EL (cell line): ENCODE measurements at places on chromosomes 5 and 9.

GRCh38 chr5:6760686-6761085 lies 47.5 kb downstream of the TENT4A start:
- no peak for DNase-seq

- no peak for DNase-seq
These were observed 4.4 kb upstream of the SNX2 start for GRCh38 chr5:122770477-122770876.

- DNase-seq, result peak; percentile 30
These were observed 69.9 kb upstream of the OR2K2 start for GRCh38 chr9:111399772-111400563.

GRCh38 chr9:116342061-116342460 lies 188.5 kb downstream of the PAPPA start:
- no peak for DNase-seq
